SJCRH30 (cell line): ENCODE measurements at places on chromosomes 2 and 18. TPM values are rescaled to one million over a fixed set of nuclear protein-coding genes. Genes with fewer than 3 reads are reported as not detected.

DNA sequence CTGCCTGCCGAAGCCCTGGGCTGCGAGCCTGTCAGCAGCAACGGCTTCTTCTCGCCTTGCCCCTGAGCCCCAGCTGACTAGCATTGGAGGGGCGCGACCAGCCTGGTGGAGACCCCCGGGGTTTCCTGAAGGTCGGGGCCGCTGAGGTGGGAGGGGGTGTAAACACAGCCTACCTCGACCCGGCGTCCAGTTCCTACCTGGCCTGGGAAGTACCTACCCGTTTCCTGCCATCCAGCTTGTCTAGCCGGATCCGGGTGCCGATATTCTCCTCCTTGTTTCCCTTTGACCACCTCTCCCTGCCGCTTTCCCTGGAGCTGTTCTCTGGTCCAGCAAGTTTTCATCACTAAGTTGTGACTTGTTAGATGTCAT is 511 bp downstream of the MOB4 start:
- H3K27me3 ChIP-seq = no peaks in the 10 kb centered on the region
- peak overlapping the region; percentile 77 for H3K27ac ChIP-seq
- H3K36me3 ChIP-seq = peaks cover 17% of the 10 kb centered on the region
- peaks cover 5% of the 10 kb centered on the region; the same call in 1 of the 2 replicates for H3K4me1 ChIP-seq
- H3K4me3 ChIP-seq = peak overlapping the region; percentile 94

DNA sequence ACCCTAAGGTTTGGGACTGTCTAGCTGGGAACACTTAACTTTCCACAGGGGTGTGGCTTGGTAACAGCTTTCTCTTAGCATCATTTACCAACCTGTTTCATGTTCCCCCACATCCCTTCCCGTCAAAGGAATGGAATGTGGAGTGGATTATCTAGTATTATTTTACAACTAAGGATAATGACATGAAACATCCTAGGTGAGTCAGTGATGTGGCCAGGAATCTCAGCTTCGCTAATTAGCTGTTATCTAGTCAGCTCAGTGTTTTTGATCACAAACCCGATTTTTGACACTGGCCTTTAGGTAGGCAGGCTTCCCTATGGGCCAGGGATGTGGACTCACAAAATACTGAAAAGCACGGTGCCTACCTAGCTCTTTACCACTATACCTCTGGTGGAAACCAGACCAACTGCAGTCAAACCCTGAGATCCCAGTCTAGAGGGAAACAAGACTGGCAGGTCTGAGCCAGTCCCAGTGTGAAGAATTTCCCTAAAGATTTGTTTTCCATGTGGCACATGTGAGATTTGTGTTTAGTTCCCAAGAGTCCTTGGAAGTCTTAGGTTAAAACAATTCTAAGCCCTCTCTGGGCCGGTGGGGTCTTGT is 2.8 kb upstream of the NRP2 start:
- H3K36me3 ChIP-seq = no peaks in the 10 kb centered on the region
- DNase-seq = no peak
- H3K4me1 ChIP-seq = peaks cover 16% of the 10 kb centered on the region
- no peak overlapping the region for H3K4me3 ChIP-seq
- H3K27ac ChIP-seq = no peak overlapping the region

Gene WDR12
- total RNA-seq = 92.4 and 94.0 TPM in 2 replicates

Gene TMEFF2
- 5.0 and 7.0 TPM in 2 replicates for total RNA-seq
